Fibroblast of the aortic adventitia (primary cell): ENCODE measurements at places on chromosomes 5 and 9. TPM values are rescaled to one million over a fixed set of nuclear protein-coding genes. Genes with fewer than 3 reads are reported as not detected.

Gene GCNT1
- 18.0 and 46.9 TPM in 2 replicates for total RNA-seq

Gene RELL2
- 2.6 and 6.6 TPM in 2 replicates for total RNA-seq

Gene ASPN
- 14.6 and 65.8 TPM in 2 replicates for total RNA-seq

Gene NR5A1
- total RNA-seq: not detected in 2 replicates

Gene TAF7
- total RNA-seq: 62.1 and 66.0 TPM in 2 replicates

Gene CDH10
- 0.65 and 1.4 TPM in 2 replicates for total RNA-seq

Gene PCDHGB4
- 9.0 and 17.4 TPM in 2 replicates for total RNA-seq

Gene PLPP7
- total RNA-seq: 5.6 and 9.8 TPM in 2 replicates

Gene PLAA
- 35.2 and 51.0 TPM in 2 replicates for total RNA-seq

Gene RANBP3L
- total RNA-seq: 0.27 TPM in 1 of 2 replicates, not detected in the other

Gene LCN10
- not detected in 2 replicates for total RNA-seq
